ENCODE measurements at places on chromosomes 4 and X.

DNA sequence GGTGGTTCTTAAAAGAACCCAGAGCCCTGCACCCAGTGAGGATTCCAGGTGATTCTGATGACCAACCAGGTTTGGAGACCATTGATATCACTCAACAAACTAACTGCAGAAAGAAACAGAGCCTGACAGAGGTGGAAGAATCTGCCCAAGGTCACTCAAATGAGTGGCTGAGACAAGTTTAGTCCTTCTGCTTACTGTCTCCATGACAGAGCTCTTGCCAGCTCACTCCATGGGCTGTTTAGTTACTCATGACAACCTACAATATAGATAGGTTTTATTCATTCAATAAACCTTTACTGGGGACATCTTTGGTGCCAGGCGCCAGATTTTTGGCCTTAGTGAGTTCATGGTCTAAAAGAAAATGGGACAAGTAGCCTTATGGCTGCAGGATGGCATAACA is 124.3 kb downstream of the RAB28 start:
- DNase-seq: no peak

DNA sequence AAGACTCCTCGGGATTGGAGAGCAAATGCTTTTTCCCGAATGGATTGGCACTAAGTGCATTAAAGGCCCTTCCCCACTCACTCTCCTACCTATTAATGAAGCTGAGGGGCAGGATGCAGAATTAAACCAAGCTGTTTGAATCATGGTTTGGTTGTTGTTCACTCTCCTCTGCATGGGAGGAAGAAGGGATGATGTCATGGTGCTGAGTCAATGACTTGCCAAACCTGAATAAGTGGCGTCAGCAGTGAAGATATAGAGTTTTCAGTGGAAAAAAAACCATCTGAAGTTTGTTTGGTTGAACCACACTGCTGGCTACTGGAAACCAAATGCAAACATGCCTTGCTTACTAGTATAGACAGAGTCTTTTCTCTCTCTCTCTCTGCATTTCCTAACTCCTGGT is 19.8 kb upstream of the ZXDA start:
- DNase-seq: no peak

DNA sequence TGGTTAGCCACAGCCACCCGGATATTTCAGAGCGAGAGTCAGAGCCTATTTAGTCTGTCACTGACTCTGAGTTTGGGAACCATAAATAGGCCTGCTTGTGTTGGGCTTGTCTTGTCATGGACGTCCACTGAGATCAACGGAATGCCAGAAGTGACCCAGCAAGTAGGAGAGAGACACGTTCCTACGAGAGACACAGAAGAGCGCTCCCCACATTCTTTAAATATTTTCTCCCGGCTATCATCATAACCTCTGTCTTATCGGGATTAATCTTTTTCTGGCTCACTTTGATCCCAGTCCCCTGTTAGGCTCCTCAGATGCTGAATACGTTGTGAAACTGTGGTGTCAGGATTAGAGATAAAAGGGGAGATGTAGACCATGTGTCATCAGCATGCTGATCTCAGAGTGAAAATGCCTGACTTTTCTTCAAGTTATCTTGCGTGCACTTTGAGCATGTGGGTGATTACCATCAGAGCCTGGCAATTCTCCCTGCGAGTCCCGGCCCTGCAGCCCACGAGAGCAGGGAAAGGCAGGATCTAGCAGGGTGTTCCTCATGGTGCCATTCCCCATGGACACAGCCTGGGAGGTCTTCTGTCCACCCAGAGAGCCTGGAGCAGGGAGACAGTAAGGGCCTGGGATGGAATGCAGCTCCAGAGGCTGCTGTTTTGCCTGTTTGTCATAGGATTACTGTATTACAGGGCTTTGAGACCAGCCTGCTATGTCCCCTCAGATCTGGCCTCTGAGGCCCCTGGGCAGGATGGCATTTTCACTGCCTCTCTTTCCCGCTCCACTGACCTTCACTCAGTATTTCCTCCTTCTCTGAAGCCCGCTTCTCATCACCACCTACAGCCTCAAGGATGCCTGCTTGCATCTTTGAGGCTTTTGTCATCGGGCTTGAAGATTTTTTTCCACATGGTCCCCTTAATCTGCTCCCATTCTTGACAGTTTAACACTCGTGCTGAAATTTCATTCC is 2.8 kb upstream of the TENM3 start:
- DNase-seq: no peak

DNA sequence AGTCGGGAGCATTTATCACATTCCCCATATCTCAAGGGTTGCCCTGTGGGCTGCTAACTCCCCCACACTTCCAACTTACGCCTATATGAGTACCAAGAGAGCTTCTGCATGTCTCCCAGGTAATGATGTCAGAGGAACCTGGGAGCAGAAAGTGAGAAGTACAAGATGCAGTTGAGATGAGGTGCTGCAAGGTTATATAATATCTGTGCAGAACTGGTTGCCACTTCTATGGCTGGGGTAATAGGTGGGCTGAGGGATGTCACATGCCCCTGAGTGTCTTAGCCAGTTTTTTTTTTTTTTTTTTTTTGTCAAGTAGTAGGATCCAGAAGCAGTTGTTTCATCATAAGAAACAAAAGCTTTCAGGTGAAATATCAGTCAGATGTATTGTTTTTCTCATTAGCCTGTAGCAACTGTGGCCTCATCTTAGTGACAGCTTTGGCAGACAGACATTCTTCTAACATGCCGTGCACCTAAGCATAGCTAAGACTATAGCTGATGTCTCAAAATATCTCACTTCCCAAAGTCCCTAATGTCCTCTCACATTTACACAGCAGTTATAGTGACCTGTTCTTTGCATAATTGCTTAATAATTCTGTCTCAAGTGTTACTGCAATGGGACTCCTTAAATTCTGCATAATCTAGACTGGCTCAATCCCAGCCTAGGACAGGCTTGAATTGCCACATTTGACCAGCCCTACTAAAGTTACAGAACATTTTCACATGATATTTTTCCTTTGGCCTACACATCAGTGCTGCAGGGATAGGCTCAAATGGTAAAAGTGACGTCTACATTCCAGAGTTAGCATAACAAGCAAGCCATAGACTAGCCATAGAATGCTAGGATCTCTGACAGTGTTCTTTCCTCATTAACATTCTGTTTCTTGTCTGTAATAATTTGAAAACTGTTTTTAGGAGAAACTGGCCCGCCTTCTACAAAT is 17.9 kb upstream of the MAOB start:
- no peak for DNase-seq

DNA sequence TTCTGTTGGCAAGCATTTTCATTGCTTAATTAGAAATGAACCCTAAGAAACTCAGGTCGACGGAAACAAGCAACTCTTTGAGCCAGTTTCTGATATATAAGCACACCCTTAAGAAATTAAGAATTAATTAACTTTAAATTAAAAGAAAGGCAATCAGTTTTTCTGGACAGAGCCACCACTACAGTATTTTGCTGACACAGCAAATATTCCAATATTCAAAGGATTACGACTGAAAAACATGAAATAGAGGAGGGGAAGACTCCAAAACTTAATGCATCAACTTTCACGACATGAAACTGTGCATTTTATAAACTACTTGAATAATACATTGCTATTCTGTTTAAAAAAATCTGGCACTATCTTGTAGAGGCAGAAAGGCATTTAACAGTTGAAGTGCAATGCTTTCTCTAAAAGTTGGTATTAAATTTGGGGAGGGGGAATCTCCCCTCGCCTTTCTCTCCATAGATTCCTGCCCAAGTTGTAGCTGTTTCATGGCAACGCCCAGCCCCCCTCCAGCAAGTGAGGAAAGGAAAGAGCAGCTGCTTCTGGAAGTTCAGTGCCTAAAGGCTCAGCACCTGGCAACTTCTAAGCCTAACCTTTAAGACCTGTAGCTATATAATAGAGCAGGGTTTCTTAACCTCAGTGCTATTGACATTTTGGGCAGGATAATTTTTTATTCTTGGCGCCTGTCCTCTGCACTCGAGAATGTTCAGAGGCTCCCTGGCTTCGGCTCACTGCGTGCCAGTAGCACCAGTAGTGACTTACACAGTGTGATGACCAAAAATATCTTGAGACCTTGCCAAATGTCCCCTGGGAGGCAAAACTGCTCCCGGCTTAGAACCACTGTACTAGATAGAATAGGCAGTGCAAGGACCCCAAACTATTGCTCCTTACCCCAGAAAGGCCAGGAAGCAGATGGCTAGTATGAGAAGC is 6.7 kb upstream of the ZCCHC18 start:
- no peak for DNase-seq

DNA sequence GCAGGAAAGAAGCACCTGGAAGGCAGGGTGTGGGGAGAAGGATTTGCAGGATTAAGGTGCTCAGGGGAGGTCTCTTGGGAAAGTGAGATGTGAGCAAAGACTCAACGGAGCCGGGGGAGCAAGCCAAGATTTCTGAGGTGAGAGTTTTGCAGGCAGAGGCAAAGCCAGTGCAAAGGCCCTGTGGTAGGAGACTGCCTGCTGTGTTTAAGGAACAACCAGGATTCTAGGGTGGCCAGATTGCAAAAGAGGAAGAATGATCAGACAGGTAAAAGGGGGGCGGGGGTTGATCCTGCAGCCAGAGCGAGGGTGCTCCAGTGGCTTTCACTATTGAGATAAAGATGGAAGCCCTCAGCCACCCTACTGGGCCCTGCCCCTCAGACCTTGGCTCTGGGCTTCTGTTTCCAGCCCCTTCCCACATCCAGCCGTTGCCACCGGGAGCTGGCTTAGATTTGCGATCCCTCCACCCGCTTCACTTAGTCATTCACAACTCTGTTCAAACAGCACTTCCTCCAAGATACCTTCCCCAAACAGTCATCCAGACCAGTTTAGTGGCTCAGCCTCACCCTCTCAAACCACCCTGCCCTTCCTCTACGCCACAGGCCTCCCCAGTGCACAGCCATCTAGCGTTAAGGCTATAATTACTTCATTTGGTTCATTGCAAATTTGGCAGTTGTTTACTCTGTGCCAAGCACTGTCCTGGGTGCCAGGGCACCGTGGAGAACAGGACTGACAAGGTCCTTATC is 23.3 kb upstream of the BCOR start:
- DNase-seq: no peak

DNA sequence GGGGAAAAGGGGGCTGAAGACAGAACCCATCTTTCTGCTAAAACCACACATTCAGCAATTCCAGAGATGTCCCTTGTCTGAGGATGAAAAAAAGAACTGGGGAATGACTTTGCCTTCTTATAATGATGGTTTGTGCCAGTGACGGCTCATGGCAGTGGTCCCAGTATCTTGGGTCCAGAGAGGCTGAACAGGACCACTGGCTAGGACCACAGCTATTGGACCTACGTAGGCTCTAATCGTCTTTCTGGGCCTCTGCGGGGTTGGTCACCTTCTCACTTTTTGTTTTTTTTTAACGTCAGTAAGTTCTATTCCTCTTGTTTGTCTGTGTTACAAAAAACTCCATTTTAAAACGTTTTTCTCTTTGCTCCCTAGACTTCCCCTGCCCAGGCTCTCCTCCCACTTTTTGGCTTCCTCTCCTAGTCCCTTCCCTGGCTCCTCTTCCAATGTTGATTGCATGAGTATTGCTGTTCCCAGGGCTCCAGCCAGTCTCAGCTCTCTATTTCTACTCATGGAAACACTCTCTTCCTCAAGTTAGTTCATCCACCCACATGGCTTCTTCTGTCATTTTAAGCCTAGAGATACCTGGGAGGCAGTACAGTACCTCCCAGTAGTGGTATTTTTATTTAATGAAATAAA is 52.6 kb upstream of the STX18 start:
- no peak for DNase-seq

GRCh38 chrX:111634823-111635729 is 45.9 kb upstream of the ALG13 start:
- no peak for DNase-seq

DNA sequence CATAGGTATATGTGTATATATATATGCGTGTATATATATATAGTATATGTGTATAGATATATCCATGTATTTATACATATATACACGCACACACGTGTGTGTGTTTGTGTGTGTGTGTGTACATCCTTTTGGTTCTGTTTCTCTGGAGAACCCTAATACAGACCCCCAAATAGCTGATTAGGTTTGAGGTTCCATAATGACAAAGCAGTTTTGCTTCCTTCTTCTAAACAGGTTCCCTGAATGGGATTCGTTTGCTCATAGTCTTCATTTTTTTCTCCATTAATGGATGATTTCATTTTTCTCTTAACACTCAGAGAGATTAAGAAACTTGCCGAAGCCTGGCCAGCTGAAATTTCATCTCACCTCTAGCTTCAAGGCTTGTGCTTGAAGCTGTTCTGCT is 234.0 kb upstream of the BCOR start:
- DNase-seq: no peak

GRCh38 chr4:17091104-17091503 is 192.7 kb upstream of the LDB2 start:
- DNase-seq: no peak

DNA sequence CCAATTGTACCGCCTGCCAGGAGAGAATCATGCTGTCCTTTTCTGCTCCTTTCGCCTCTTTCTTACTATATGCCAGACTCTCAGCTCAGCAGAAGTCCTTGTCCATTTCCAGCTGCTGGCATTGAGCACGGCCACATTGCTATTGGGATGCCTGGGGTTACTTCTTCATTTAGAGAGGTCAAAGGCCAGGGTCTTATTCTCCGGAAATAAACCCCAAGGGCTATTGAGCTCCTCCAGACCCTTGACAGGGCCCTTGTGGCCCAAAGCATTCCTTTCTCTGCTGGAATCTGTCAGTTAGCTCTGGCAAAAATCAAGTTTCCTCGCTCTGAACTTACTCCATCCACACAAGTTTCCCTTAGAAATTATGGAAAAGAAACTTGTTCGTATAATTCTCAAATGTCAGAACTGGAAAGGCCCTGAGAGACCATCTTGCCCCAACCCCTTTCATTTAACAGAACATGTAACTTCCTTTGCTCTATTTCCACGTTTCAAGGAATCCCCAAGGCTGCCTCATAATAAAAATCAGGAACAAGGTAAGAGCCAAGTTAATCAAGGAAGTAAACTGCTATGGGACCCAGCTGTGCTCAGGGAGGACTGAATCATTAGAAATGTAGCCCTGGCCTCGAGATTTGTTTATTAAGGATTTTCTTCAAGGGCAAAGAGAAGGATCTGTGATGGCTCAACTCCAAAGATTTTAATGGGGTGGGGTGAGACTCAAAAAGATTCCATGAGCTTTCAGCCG is 11.8 kb downstream of the AKAP4 start:
- no peak for DNase-seq

GRCh38 chrX:132433001-132433400 is 55.8 kb downstream of the MBNL3 start:
- no peak for DNase-seq

- no peak for DNase-seq
Measured at GRCh38 chr4:85228264-85228663, 246.7 kb upstream of the ARHGAP24 start.
